ENCODE measurements at places on chromosomes 13 and 19.

DNA sequence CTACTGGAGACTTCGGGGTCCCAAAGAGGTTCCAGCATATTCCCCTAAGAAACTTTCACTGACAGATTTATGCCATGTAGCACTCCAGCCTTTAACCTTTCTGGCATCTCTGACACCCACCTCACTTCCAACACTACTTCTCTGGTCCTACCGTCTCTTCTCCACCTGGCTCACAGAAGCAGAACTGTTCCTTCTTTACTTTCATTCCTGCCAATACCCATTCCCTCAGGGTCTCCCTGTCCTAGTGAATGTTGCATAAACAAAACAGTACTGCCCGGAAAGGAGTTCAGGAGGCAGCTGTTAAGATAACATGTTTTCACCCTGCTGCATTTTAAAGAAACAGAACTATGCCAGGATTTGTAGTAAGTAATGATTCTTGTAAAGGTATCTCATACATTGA lies 136.0 kb upstream of the MIR17HG start:
- no peak for DNase-seq

DNA sequence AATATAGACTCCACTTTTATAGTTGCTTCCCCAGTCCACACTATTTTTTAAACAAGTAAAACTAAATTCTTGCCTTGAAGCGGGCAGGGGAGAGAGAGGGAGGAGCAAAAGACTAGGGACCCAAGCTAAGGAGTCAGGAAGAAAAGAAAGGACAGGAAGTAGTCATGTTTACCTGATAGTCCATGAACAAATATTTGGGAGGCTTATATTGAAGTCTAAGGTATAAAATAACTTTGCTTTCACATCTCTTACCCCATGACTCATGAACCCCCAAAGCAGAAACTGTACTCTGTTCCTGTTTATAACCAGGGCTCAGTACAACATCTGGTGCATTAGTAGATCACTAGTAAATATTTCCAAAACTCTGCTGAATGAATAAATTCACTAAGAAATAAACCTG lies 67.3 kb downstream of the ZAR1L start:
- DNase-seq = no peak

DNA sequence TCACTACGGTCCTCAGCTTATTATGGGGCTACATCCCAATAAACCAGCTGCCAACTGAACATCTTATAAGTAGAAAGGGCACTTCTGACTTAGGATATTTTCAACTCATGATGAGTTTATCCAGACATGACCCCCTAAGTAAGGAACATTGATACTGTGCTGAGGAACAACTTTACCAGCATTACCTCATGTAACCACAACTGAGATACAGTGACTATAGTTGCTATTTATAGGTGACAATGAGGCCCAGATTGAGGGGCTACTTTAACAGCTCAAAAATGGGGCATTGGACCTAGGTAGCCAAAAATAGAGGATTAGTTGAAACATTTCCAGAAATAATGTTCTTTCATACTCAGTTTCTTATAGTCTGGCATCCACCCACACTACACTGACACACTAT lies 26.8 kb downstream of the SKA3 start:
- DNase-seq = no peak

DNA sequence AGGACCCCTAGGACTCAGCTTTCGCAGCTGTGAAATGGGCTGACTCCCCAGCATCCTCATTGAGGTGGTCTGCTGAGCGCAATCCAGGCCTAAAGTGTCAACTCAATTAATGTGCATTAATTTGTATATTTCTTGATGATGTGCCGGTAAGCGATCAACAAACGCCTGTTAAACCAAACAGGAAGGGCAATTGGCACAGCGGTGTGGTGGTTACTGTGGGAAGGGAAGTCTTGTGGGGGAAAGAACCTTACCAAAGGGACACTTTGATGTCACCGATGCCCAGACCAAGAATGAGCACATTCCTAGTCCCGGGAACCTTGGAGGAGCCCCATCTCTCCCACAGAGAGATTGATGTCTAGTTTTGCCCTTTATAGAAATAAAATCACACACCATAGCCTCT lies 1.6 kb downstream of the JAK3 start:
- DNase-seq = no peak

DNA sequence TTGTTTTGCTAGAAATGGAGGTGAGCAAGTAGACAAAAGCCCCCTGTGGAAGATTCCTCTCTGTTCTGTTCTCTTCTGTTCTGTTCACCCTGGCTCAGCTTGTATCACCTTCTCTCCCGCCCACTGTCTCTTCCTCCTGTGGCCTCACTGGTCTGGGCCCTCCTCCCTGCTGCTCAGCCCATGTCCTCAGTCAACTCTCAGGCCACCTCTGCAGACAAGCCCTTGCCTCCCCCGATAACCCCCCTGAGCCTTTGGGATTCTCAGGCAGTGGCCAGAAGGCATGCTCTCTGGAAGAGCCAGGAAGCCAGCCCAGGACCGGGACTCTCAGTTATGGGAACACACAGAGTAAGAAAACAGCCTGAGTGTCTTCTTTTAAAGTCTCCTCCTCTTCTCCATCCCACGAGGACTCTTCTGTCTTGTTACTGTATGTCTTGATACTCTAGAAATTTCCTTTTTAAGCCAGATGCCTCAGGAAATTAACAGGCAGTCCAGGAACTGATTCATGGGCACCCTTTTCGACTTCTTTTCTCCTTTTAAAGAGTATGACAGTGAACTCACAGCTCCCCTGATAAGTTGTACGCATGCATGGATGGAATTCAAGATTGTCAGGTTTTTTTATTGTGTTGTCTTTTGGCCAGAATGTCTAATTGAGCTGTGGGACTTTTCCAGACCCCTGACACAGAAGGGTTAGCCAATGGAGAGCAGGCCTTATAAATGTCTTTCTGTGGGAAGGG lies 33.7 kb downstream of the SHISA2 start:
- no peak for DNase-seq

- no peak for DNase-seq
Measured at GRCh38 chr13:38444904-38445303, 95.3 kb downstream of the UFM1 start.

- DNase-seq = no peak
Measured at GRCh38 chr19:10557603-10558197, 8.1 kb downstream of the KRI1 start.

- no peak for DNase-seq
Measured at GRCh38 chr13:98868932-98869331, 108.9 kb downstream of the DOCK9 start.

GRCh38 chr19:30799865-30800755 lies 427.9 kb downstream of the ZNF536 start:
- no peak for DNase-seq

DNA sequence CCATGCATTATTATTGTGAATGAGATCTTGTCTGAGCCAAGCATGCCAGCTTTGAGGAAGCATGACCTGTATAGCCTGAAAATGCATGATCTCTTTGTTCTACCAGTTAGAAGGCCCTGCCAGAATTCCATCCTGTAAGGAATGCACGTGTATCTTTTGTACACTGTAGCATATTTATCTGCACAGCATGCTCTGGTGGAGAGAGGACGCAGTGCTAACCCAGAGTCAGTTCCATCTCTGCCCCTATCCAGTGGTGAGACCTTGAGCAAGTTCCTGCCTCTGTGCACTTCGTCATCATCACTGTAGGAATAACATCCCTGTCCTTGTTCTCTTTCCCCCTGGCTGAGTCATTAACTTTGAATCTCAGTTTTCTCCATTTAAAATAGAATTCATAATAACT lies 233.8 kb downstream of the SLC7A1 start:
- DNase-seq = no peak

- no peak for DNase-seq
Measured at GRCh38 chr19:13011653-13012389, 16.5 kb downstream of the NFIX start.

- DNase-seq = no peak
Measured at GRCh38 chr13:111130116-111130508, 15.0 kb downstream of the ARHGEF7 start.

DNA sequence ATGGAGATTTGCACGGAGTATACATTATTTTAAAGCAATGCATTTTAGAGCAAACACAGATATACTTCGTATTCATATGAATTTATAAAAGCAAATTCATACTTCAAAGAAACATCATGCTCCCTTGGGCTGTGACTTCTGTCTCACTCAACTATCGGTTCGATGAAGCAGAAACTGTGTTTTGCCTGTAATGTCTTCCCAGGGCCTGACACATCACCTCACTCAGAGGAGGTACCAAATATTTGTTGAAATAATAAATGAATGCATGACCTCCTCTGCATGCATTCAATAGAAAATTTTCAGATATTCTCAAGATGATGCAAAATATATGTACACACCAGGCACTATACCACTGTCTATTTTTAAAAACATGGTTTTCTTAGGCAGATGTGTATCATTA lies 432.7 kb downstream of the EFNB2 start:
- DNase-seq = no peak

- no peak for DNase-seq
Measured at GRCh38 chr13:41710771-41711170, 250.1 kb downstream of the VWA8 start.

GRCh38 chr13:44819245-44819644 lies 170.0 kb downstream of the NUFIP1 start:
- DNase-seq = no peak

GRCh38 chr13:49248622-49249002 lies 887 bp downstream of the CDADC1 start:
- no peak for DNase-seq

DNA sequence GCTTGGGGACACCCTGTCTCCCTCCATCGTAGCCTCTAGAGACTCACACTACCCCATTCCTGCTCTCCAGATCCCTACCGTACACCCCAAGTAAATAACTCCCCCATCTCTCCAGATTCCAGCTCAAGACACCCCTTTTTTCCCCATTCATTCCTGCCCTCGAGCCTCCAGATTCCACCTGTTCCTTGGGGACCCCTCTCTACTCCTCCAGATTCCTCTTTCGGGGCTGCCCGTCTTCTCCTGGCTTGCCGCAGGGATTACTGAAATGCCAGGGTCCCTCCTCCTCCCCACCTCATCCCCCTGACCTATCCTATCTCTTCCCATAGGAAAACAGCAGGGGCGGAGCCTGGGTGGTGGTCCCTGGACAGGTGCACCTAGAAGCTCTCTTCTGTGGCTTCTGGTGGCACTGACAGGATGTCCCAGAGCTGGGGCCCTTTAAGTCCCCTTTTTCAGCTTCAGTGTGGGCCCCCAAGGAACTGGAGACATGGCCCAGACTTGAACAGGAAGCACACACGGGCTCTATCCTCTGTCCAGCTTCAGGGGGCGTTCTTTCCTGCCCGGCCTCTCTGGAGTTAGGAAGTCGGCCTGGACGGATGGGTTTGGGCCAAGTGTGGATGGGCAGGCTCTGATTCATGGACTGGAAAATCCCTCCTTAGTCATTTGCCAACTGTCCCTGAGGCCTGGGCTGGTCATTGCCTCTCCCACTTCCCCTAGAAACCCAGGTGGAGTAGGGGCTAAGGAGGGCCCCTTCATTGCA lies 1.2 kb downstream of the ZSWIM4 start:
- no peak for DNase-seq

DNA sequence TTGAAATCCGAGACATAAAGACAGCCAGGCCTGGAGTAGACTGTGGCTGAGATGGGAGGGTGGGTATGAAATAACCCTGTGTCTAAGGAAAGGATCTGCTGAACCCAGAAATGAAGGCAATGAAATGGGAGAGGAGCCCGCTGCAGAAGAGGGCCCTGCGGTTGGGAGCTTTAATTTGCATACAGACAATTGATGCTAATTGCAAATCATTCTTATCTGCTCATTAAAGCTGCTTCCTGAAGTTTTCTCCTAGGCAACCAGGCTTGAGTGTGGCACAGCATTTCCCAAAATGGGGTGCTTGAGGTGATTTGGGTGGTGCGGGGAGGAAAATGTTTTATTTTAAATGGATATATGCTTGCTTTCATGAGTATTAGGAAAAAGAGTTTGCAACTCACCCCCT lies 55.4 kb downstream of the DPF1 start:
- DNase-seq = no peak

DNA sequence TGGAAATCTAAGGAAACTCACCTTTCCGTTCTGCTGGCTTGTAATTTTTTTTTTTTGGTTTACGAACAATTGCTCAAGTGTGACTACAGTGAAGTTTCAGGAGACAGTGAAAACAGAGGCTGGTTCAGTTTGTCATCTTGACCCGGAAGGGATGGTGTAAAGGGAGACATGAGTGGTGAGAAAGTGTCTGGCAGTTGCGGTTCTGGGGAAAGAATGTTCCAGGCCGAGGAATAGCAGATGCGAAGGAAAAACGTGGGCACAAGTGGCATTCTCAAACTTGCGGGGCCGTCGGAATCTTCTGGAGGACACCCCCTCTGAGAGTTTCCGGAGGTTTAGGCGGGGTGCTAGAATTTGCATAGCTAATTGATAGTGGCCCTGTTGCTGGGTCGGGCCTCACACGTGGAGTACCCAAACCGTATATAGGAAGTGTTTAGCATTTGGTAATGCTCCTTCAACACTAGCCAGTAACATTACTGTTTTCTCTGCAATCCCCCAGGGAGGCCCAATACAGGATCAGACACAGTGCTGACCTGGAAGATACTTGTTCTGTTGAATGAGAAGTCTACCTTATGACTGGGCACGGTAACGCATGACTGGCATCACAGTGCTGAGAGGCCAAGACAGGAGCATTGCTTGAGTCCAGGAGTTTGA lies 2.8 kb upstream of the TNFSF9 start:
- no peak for DNase-seq

DNA sequence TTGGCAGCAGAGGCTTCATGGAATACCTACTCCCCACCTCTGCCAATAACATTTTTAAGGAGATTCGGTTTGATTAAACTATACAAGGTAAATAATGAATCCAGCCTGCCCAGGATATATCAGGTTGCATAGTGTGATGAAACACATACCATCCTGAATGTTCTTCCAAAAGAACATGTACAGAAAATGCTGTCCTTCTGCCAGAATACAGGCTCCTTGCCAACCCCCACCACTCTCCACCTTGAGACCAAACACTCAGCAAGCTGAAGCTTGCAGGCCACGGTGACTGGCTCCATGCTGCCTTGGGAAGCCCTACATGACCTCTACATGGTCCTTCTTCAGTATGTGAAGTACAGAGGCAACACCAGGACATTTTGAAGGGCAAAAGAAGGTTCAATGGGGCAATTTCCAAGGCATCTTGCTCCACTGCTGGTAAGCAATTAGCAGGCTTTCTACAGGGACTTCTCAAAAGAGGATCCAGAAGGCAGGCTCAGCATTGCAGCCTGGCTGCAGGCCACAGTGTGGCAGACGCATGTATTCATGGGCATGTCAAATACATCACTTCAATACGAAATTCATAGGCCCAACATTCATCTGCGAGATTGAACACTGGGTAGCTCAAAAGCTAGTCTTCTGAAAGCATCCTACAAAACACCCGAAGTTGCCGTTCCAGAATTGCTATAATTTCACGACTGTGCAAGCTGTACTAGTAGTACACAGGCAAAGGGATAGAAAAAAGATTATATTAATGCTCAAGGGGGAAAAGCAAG lies 62.4 kb upstream of the SERP2 start:
- peak; percentile 64 for DNase-seq

DNA sequence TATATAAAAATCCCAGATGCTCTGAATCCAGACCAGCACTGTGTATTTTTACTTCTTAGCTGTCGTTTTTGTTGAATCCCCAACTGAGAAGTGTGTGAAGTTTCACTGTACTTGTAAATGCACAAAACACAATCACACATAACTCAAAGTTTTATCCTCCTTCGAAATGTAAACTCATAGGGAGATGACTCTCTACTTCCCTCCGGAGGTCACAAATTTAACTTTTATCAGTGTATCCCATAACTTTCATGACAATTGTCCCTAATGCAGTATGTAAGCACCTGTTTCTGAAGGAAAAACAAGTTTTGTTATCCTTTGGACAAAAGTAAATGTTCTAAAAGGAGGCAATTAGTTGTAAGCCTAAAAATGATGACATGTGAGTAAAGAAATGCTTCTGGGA lies 665.0 kb upstream of the SLITRK6 start:
- DNase-seq = no peak
